NCI-H1105 (cell line): ENCODE measurements at places on chromosomes 1 and 21.

DNA sequence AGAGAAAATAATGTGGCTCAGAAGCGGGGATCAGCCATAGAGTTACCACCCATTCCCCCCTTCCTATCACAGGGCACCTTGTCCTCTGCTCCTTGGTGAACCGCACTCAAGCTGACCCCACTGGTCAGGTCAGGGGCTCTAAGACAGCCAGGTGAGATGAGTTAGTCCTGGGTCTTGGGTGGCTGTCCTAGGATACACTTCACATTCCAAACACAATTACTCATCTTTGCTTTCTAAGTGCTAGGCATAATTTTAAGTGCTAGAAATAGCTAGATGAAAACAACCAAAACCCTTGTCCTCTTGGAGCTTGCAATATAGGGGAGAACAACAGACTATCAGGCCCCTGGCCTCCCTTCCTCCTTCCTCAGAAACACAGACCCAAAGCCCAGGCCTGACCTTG is 7.8 kb upstream of the MUTYH start:
- no peak for DNase-seq

- DNase-seq: no peak
Observed at GRCh38 chr1:8075511-8076051, 49.5 kb upstream of the ERRFI1 start.

DNA sequence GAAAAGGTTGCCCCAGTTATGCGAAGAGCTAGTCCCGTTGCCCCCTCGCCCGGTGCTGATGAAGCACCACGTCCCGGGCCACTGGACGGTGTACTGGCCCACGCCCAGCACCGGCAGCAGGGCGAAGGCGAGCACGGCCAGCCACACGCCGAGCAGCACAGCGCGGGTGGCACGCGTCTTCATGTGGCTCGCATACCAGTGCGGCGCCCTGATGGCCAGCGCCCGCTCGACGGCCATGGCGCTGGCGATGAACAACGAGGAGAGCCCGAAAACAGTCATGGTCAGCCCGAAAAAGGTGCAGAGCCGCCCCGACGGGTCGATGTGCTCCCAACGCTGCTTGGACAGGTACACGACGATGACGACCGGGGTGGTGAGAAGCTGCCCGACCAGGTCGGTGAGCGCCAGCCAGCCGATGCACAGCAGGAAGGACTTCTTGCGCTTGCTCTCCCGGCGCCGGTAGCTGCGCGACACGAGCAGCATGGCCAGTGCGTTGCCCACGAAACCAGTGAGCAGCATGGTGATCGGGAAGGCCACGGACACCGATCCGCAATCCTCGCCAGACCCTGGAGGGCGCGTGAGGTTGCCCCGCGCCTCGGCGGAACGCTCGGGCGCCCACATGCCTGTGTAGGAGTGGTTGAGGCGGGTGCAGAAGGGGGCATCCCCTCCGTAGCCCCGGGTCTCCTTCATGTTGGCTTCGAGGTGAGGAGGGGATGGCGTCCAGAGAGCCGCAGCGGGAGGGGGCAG is 553 bp downstream of the PTGER3 start:
- no peak for DNase-seq

- DNase-seq: peak; percentile 29
Observed at GRCh38 chr1:14313731-14314431, 284.6 kb upstream of the KAZN start.

GRCh38 chr1:227924833-227925574 is 22.7 kb downstream of the WNT9A start:
- DNase-seq: no peak

GRCh38 chr1:162950187-162950586 is 89.2 kb upstream of the CCDC190 start:
- no peak for DNase-seq

DNA sequence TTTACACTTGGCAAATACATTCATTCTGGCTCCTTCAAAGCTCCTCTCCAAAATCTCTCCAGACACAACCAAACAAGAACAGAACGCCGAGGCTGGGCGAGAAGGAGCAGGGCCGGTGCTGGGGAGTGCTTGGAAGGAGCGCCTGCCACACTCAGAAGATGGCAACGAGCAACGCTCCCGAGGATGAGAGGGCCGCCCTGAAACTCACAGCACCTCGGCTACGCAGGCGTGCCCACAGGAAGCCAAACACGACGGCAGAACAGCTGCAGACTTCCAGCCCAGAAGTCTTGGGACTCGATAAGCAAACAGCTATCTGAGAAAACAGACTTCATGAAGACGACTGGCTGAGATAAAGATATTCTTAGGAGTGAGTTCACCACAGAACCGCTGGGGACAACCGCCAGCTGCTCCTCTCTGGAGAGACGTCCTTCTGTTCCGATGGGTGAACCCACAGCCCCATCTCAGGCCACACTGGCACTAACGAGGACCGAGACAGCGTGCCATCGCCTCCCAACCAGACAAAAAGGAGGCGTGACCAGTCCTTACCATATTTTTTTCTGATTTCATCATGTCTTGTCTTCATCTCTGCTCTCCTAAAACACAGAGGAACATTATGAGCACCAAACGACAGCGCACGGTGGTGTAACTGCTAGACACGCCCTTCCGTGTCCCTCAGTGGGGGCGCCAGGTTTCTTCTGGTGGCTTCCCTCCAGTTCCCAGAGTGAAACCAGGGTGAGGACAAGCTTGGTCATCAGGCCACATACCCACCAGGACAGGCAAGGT is 18.6 kb downstream of the PTTG1IP start:
- DNase-seq: no peak

GRCh38 chr1:12661606-12662219 is 17.8 kb downstream of the AADACL4 start:
- no peak for DNase-seq

- DNase-seq: no peak
Observed at GRCh38 chr1:110235834-110236682, 25.9 kb downstream of the KCNC4 start.

DNA sequence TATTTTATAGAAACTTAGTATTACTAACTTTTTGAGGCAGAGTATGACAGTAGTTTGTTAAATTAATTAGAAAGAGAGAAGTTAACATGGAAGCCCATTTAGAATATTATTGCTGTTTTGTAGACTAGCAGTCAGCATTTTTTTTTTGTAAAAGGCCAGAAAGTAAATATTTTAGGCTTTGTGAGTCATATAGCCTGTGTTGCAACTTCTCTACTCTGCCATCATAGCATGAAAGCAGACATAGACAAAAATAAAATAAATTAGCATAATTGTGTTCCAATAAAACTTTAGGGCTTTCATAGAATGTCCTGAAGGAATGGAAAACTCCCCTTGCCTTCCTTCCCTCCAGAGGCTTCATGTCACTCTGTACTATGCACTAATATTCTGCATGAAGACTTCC is 12.3 kb upstream of the RGS4 start:
- no peak for DNase-seq

- no peak for DNase-seq
Observed at GRCh38 chr1:211320980-211321379, 5.7 kb upstream of the TRAF5 start.

DNA sequence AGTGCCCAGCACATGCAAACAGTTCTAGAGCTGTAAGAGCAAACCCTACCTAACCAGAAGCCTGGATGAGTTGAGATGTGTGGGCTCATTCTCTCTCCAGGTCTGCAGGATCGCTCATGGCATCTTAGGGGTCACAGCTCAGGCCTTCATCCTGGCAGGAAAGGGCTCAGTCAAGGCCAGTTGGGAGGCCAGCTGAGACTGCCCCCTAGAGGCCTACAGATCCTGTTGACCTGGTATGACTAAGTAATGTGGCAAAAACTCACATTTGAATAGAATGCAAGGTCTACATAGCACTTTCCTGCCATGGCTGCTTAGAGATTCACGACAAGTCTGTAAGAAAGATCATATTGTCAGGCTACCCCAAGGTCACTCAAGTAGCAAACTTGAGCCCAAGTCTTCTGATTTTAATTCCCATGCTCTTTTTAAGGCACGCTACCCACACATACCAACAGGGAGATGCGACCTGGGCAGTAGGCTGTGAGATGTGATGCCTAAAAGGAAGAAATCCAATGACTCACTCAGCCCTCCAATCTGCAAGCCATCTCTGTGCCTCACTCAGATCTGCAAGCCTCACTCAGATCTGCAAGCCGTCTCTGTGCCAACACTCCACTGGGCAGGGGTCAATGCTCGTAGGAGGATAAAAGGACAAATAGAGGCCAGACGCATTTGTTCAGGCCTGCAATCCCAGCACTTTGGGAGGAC is 5.1 kb upstream of the CAPN8 start:
- peak; percentile 6 for DNase-seq

DNA sequence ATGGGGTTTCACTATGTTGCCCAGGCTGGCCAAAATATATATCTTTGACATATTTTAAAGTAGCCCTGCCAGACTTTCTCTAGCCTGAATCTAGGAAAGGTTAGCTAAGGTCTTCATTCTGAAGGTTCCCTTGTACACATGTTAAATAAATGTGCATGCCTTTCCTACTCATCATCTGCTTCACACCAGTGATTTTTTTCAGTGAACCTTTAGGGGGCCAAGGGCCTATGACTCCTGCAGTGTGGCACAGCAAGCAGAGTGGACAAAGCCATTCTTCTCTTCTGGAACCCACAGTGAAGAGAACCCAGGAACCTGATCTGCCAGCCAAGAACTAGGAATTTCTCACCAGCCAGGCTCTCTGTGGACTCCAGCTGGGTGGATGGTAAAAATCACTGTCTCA is 22.9 kb downstream of the CBR1 start:
- DNase-seq: no peak

DNA sequence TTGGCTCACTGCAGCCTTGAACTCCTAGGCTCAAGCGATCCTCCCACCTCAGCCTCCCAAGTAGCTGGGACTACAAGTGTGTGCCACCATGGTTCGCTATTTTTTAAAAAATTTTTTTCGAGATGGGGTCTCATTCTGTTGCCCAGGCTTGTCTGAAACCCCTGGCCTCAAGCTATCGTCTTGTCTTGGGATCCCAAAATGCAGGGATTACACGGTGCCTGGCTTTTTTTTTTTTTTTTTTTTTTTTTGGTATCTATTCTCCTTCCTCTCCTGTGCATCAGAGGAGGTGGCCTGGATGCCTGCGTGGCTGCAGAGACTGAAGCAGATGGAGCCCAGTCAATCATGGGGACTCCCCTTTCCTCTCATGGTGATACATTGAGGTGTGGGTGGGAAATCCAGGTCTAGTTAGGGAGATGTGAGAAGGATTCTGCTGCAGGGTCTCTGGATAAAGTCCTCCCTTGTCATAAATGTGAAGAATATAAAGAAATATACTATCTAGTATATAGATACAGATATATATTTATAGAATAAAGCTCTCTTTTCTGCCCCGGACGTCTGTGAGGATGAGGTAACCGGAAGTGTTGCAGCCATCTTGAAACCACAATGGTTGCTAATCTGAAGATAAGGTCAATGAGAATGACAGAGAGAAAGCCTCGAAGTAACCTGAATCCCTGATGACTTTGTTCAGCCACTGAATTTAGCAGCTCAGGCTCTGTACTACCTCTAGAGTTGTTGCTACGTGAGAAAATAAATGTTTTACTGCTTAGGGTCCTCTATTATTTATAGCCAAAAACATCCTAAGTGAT is 19.5 kb upstream of the RGSL1 start:
- DNase-seq: no peak

DNA sequence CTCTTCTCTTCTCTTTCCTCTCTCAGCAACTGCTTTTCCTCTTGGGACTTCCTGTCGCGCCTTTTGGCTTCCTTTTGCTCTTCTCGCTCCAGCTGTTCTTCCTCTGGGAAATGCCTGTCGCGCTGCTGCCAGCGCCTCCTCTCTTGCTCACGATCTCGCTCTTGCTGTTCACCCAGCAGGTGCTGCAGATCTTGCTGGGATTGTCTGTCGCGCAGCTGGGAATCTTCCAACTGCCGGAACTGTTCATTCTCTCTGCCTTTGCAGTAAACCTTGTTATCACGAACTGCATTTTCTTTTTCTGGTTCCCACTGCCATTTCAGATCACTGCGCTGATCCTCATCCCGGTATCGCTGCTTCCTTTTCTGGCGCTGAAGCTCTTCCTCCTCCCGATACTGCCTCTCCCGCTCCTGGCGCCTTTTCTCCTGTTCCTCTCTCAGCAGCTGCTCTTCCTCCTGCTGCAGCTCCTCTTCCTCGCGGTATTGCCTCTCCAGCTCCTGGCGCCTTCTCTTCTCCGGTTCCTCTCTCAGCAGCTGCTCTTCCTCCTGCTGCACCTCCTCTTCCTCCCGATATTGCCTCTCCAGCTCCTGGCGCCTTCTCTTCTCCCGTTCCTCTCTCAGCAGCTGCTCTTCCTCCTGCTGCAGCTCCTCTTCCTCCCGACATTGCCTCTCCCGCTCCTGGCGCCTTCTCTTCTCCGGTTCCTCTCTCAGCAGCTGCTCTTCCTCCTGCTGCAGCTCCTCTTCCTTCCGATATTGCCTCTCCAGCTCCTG is 5.8 kb downstream of the TCHH start:
- no peak for DNase-seq

DNA sequence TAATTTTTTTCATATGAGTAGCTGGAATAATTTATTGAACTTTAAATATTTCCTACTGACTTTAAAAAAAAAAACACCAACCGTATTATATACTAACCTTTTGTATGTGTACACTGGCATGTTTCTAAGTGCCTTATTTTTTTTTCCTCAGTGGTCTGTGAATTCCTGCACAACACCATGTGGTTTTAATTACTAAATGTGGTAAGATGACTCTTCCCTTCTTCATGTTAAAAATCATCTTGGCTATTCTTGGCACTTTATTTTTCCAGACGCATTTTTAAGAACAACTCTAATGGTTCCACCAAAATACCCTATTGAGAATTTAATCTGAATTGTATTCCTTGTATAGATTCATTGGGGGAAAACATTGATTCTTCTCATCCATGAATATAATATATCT is 28.4 kb downstream of the PPP2R5A start:
- no peak for DNase-seq

GRCh38 chr1:153362187-153362775 is 4.6 kb downstream of the S100A9 start:
- no peak for DNase-seq

DNA sequence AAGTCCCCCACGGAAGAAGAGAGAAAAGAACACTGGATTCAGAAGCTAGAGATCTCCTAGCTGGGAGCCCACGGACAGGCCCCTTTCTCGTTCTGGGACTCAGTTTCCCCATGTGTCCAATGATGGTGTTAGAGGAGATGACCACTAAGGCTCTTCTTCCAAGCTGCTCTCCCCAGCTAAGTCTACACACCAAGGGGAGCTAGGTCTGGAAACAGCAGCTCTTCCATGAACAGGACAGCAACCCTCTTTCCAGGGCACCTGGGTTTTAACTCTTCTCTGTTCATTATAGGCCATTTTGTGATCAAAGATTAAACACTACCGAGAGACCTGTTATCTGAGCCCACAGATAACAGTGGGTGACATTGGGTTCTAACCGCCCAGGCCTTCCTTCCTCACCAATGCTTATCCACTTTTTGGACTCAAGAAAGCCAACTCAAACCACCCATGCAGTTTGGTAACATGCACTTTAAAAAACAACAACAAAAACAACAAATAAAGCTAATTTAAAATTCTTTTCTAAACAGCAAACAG is 85.9 kb downstream of the MRPL37 start:
- DNase-seq: no peak

DNA sequence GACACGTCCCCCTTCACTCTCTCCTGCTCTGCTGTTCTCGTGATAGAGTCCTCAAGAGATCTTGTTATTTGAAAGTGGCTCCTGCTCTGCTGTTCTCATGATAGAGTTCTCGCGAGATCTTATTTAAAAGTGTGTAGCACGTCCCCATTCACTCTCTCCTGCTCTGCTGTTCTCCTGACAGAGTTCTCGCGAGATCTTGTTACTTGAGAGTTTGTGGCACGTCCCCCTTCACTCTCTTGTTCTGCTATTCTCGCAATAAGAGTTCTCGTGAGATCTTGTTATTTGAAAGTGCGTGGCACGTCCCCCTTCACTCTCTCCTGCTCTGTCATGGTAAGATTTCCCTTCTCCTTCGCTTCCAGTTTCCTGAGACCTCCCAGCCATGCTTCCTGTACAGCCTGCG is 47.9 kb downstream of the SMYD3 start:
- DNase-seq: no peak
